ENCODE measurements at places on chromosomes 5 and 9.

GRCh38 chr5:177310757-177311391 is 824 bp downstream of the MXD3 start:
- no peak for DNase-seq

GRCh38 chr5:124162767-124163532 is 583.5 kb downstream of the ZNF608 start:
- DNase-seq, result peak; percentile 17

DNA sequence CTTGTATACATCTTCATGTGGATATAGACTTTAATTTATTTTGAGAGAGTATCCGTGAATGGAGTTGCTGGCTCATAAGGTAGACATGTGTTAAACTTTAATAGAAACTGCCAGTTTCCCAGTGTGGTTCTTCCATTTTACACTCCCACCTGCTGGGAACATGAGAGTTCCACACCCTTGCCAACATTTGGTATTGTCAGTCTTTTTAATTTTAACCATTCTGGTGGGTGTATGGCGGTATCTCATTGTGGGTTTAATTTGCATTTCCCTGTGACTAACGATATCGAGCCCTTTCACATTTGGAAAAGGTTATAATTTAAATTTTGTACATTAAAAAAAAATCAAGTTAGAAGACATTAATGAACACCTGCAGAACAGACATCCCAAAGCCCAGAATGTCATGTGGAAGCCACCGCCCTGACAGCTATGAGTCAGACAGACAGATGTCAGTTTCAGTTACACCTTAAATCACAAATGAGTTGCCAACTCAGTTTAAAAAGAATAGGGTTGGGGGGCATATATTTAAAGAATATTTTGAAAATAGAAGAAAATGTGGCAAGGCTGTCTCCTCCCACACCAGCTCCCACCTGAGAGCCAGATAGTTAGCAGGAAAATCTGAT is 36.9 kb downstream of the ANKRD33B start:
- no peak for DNase-seq

- DNase-seq, result no peak
Observed at GRCh38 chr9:135601988-135602387, 37.4 kb downstream of the GLT6D1 start.

Data from neural crest cell (in vitro differentiated cells).